ENCODE measurements at places on chromosomes 6 and 20. TPM values are rescaled to one million over a fixed set of nuclear protein-coding genes. Genes with fewer than 3 reads are reported as not detected.

BPIFB2 gene
- not detected for total RNA-seq

IBTK gene
- total RNA-seq: 42.1 TPM

HMGN4 gene
- 41.4 TPM for total RNA-seq

EFHC1 gene
- total RNA-seq: 15.4 TPM

RIPOR3 gene
- total RNA-seq: not detected

DPPA5 gene
- not detected for total RNA-seq

SGK2 gene
- not detected for total RNA-seq

CAP2 gene
- 0.48 TPM for total RNA-seq

PRR3 gene
- 8.8 TPM for total RNA-seq

LY6G6F gene
- not detected for total RNA-seq
